ENCODE measurements at places on chromosomes 16 and 17.

- DNase-seq = no peak
Measured at GRCh38 chr16:88337021-88337420, 45.7 kb upstream of the ZNF469 start.

DNA sequence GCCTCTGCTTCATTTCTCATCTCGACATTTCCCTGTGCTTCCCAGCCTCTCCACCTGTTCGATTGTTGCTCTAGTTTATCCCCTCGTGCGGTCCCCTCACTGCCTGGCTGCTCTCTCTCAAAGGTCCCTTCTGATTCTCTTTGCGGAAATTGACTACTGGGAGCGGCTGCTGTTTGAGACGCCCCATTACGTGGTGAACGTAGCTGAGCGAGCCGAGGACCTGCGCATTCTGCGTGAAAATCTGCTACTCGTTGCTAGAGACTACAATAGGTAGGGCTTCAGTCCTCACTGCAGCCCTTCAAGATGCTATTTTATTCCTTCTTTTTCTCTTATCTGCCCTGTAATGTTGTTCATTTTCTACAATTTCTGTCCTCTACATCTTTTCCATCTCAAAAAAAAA is 39.4 kb downstream of the DNAH2 start:
- no peak for DNase-seq

DNA sequence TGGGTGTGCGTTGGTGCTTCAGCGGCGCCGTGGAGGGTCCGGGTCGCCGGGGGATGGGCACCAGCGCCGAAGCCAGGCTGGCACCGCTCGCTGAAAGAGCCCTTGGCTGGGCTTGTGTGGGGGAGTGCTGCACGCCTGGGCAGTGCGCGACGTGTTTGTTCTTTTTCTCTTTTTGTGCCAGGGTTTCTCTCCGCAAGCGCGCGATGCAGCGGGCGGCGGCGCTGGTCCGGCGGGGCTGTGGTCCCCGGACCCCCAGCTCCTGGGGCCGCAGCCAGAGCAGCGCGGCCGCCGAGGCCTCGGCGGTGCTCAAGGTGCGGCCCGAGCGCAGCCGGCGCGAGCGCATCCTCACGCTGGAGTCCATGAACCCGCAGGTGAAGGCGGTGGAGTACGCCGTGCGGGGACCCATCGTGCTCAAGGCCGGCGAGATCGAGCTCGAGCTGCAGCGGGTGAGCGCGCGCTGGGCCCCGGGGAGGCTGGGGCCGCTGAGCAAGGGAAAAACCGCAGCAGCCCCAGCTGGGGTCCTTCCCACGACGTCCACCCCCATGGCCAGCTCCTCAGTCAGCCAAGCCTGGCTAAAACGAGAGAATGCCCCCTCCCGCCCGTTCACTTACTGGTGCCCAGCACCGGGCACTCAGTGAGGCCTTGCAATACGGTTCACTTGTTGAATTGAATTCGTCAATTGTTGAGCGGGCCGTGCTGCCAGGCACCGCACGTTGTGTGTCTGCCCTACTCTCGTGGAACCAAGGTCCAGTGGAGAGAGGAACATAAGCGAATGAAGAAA is 541 bp downstream of the GPT2 start:
- DNase-seq = no peak

GRCh38 chr16:78461496-78462287 is 362.2 kb downstream of the WWOX start:
- DNase-seq = no peak

DNA sequence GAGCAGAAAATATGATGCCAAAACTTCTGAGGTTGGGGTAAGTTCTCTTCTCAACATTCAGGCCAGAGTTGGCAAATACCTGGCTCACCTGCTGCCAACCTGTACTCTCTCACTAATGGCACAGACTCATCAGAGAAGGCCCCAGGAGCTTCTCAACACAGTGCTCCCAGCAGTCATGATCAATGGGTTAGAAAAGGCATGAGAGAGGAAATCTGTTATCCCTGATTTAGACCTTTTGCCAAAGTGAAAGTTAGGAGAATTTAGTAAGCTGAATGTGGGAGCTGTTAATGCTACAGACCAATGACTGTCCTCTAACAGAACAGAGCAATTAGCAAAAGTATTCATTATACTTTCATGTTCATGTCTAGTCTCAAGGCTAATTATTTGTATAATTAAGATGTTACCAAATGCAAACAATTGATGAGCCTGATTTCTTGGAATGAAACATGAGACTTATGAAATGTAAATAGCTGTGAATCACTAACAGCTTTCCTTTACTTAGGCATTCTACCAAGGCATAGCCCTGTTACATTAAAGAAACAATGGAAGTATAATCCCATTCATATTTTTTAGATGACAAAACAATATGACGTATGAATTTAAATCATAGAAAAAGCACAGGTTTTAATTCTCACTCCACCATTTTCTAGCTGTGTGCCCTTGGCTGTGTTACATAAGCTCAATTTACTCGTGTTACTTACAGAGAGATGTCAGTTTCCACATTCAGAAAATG is 68.7 kb upstream of the MARCHF10 start:
- DNase-seq = no peak

DNA sequence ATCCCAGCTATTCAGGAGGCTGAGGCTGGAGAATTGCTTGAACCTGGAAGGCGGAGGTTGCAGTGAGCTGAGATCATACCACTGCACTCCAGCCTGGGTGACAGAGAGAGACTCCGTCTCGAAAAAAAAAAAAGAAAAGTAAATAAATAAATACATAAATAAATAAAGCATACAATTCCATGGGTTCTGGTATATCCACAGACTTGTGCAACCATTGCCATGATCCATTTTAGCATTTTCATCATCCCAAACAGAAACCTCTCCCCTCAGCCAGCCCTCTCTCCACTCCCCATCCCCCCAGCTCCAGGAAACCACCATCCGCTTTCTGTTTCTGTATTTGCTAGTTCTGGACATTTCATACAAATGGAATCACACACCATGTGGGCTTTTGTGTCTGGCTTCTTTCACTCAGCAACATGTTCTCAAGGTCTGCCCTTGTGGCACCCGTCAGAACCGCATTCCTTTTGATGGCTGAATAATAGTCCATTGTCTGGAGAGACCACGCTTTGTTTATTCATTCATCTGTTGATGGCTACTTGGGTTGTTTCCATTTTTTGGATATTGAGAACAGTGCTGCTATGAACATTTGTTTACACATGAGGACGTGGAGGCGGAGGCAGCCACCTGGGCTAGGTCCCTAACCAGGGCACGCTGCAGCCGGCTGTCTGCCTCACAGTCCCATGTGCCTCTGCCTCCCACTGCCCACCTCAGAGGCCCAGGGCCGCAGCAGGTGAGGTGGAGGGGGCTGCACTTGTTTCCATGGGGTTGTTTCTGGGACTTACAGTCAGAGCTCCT is 76.2 kb downstream of the NT5M start:
- no peak for DNase-seq

- no peak for DNase-seq
Measured at GRCh38 chr16:54946909-54947308, 16.2 kb downstream of the IRX5 start.

DNA sequence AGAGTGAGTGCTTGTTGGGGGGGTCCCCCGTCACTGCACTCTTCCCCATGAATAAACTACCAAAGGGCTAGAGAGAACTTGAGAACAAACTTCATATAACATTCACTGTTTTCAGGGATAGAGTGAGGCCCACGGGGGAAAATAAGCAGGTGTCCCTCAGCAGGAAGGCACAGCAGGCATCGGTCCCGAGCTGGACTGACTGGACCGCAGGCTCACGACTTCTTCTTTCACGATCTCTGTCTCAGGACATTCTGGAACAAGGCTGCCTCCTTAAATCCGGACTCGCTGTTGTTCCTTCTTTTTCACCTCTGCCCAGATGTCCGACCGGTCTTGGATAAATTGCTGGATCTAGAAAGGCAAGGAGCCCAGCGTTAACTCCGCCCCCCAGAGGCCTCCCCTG is 14.8 kb downstream of the CCDC42 start:
- no peak for DNase-seq

GRCh38 chr16:4370151-4370550 is 1.5 kb upstream of the VASN start:
- no peak for DNase-seq

DNA sequence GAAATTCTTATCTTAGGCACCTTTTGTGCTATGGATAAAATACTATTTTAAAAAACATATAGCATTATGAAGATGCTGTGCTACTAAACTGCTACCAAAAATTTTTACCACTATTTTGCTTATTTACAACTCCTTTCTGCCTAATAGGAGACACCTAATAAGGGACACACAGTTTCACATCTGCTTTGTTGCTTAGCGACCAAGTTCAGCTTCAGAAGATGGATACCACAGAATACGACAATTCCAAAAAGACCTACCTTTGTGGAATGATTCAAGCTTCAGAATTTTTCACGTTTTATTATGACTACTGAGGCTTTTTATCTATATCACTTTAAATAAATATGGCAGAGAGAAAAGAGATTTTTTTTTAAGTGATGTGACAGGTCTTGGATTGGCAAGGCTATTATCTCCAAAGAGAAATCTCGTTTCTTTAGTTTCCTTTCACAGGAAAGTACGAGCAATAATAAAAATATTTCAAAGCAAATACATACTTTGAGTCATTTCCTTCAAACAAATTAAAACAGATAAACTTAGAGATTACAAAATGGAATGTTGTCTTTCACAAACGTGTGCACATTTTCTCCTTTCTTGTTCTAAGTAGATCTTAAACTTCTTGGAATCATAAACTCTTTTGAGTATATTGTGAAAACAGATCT is 35.4 kb downstream of the SPAG9 start:
- no peak for DNase-seq

DNA sequence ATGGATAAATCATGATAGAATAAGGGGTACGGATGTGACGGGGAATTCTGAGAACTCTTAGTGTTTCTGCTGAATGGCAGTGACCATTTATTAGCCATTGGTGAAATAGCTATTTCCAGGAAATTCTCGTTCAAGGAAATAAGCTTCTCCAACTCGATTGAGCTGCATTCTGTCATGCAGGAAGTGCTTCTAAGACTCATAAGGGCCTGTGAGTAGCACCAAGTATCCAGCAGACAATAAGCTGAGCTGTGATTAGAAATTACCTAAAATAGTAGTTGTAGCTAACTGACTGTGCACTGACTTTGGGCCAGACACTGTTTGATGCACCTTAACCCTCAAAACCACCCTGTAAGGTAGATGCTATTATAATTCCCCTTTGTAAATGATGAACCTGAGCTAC is 107.8 kb upstream of the IRX5 start:
- DNase-seq = no peak
